ENCODE measurements at places on chromosomes 5 and 9.

GRCh38 chr5:15373151-15373550 is 126.8 kb upstream of the FBXL7 start:
- no peak for DNase-seq

- DNase-seq, result no peak
Measured at GRCh38 chr5:19401032-19401431, 587.0 kb downstream of the CDH18 start.

DNA sequence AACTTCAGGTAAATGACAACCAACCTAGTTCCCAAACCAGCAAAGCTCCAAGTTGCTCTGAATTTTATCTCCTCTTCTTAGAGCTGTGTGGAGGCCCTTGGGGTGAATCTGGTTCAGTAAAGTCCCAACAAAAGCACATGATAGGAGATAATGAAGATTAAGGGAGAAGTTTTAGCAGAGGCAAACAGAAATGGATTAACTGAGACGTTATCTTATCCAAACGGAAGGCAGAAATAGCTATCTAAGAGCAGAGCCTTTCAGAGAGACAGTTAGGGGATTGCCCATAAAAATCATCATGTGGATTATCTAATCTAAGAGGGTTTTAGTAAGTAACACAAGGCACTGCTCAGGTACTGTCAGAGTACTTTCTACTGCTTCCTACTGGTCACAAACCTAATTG is 183.9 kb upstream of the ZNF618 start:
- no peak for DNase-seq

- no peak for DNase-seq
Measured at GRCh38 chr9:109926421-109926869, 146.4 kb downstream of the PALM2AKAP2 start.

DNA sequence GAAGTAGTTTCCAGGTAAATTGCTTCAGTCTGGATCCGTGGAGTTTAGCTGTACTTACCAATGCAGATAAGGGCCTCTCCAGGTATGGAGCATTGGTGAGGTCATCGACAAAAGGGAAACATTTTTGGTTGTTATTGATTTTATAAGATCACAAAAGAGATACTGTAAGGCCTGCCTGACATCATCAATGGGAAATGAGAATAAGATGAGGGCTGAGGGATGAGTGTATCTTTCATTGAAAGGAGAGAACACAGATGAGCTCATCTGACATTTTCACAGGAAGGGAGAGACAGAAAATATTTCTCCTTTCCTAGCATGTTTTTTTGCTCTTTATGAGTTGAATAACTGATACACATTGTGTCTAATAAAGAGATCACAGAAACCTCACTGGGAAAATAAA is 233.6 kb downstream of the SAXO1 start:
- no peak for DNase-seq

DNA sequence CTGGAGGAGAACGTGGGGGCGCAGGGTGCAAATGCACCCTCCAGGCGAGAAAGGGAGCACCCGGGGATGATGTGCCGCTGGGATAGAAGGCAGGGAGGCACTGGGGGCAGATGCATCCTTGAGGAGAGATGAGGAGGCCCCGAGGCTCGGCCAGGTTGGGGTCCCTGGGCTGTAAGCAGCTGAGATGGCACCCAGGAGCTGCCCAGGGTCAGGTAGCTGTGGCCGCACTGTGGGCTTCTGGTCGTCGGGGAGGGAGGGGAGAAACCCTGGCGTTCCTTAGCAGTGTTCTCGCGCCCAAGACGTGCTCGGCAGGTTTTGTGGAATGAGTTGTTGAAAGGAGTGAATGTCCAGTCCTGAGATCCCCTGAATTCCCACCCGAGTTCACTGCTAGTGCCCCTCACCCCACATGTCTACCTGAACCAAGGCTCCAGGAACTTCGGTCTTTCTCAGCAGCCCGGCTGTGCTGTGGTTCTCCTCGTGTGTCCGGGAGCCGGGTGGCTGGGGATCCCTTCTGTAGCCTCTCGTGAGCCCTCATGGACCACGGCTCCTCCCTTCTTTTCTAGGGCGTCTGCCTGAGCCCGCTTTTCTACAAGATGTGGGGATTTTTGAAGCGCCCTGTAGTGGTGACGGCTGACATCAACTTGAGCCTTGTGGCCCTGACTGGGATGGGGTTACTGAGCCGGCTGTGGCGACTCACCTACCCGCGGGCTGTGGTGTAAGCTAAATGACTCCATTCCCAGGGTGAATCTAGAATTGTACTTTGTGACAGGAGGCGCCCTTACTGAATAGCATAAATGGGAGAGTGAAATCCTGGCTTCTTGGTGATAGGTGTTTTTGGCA is 1.1 kb downstream of the POMT1 start:
- peak; percentile 85 for DNase-seq

DNA sequence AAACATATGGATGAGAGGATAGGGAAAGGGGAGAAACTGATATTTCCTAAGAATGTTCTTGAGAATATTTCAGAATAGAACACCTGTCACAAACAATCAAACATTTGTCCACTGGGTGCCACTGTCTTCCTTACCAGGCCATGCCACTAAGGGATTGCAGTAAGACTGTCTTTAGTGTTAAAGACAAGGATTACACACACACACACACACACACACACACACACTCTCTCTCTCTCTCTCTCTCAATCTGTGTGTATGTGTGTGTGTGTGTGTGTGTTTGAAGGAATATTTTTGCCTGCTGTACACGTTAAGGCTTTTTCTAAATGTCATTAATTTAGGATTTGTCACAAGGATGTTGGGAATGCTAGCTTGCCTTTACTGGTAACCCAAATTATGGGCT is 54.4 kb downstream of the CCDC192 start:
- peak; percentile 5 for DNase-seq
